ENCODE measurements at places on chromosomes 6 and 20. TPM values are rescaled to one million over a fixed set of nuclear protein-coding genes. Genes with fewer than 3 reads are reported as not detected.

- DNase-seq: no peak
Measured at GRCh38 chr6:25042984-25043725, 107.4 kb upstream of the RIPOR2 start.

DNA sequence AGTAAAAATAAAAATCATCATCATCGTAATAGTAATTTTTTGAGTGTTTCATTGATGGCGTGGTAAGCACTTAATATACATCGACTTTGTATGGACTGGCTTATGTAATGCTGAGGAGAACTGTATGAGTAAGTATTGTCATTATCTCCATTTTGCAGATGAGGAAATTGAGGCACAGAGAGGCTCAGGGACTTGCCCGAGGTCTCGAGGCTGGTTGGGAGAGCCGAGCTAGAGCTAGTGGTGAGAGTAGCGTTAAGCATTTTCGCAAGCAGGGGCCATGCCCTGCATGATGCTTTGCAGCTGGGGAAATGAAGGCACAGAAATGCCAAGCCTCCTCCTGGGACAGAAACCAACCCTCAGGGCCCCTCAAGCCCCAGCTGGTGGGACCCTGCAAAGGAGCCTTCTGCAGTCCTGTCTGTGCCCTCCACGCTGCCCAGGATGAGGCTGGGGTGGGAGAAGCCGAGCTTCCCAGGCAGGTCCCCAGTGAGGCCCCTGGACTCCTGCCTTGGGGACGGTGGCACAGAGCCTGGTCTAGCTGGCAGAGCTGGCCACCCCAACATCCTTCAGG is 31.1 kb upstream of the STX16 start:
- DNase-seq: no peak

- DNase-seq: no peak
Measured at GRCh38 chr6:151698931-151699700, 108.4 kb upstream of the ESR1 start.

GRCh38 chr20:58760856-58761255 is 68.3 kb downstream of the NPEPL1 start:
- no peak for DNase-seq

DNA sequence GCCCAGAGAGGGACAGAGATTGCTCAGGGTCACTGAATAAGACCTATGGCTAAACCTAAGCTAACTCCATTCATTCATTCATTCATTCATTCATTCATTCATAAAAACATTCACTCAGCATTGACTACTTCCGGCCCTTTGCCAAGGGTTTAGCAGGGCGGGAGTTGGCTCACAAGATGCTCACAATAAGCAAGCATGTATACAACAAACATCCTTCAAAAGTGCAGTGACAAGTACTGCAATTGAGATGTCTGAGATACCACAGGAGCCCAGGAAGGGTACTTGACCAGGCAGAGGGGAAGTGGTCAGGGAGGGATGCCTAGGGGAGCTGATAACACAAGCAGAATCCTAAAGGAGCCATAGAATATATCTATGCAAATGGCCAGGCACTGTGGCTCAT is 18.2 kb upstream of the KIAA1755 start:
- DNase-seq: no peak

DNA sequence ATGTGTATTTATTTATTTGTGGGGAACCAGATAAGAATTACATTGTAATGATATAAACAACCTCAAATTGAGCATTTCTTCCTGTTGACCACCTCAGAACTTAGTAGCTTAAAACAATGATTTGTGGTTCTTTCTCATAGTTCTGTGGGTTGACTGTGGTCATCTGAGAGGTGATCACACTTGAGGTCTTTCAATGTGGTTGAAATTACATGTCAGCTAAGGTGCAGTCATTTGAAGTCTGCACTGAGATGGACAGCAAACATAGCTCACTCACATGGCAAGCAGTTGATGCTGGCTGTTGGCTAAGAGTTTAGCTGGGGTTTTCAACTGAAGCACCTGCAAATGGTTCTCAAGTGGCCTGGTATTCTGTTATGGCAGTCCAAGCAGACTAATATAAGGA is 436.7 kb upstream of the MAP3K7 start:
- DNase-seq: no peak

The STMND1 gene
- not detected for total RNA-seq

All from cardiac septum (tissue), 1 donor.